ENCODE measurements at places on chromosomes 7 and 10.

- no peak for DNase-seq
Observed at GRCh38 chr7:24755541-24756407, 1.5 kb downstream of the GSDME start.

GRCh38 chr10:73493781-73494180, 2.0 kb downstream of the PPP3CB start:
- no peak for DNase-seq

GRCh38 chr7:25611196-25611595, 382.9 kb upstream of the NPVF start:
- no peak for DNase-seq

GRCh38 chr10:99232360-99232999, 3.2 kb downstream of the HPSE2 start:
- no peak for DNase-seq

DNA sequence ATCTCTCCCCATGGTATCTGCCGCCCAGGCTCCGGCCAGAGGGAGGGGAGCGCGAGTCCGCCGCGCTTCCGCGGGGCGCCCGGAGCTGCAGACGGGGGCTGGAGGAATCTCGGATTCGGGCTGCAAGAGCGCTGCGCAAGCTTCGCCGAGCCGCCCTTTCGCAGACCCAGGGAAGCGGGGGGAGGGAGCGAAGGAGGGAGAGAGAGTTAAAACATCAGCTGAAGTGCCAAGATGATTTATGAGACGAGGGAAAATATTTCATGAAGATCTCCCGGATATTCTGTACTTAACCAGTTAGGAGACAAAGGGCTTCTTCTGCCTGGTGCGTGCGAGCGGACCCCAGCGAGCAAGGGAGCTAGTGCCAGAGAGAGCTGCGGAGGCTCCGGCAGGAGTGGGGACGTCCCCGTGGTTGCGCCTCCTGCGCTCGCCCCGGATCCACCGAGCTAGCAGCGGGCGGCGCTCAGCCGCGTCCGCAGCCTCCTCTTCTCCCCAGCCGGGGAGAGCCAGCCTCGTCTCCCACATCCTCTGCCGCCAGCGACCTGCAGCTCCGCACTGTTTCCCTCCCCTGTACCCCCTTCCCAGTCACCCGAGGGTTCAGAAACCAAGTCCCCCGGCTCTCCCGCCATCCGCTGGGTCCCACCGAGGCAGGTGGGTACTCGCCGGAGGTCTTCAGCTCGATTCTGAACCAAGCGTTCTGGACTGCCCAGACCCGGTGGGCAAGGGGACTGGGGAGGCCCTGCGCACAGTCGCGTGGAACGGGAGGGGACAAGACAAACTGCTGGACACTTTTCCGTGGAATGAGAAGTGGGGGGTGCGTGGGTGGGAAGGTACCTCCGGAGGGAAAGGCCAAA, 1.0 kb upstream of the PAX2 start:
- DNase-seq, result no peak

GRCh38 chr7:137757146-137757925, 89.4 kb downstream of the DGKI start:
- DNase-seq, result no peak

DNA sequence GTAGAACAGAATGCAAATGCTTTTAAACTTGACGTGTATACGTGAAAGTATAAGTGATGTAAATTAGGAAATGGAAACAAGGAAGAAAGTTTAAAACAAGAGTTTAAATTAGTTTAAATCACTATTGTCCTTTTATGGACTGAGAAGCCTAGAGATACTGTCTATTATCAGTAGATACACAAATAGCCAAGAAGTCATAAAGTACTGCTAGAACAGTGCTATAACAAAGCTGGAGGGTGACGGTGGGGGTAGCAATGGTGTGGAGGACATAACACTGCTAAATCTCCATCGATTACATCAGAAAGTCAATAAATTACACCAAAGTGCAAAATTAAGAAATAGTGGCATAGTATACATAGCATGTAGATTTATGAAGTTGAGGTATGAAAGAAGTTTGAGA, 50.1 kb upstream of the CAV2 start:
- no peak for DNase-seq

- DNase-seq, result no peak
Observed at GRCh38 chr10:13310518-13311176, 10.8 kb upstream of the PHYH start.

DNA sequence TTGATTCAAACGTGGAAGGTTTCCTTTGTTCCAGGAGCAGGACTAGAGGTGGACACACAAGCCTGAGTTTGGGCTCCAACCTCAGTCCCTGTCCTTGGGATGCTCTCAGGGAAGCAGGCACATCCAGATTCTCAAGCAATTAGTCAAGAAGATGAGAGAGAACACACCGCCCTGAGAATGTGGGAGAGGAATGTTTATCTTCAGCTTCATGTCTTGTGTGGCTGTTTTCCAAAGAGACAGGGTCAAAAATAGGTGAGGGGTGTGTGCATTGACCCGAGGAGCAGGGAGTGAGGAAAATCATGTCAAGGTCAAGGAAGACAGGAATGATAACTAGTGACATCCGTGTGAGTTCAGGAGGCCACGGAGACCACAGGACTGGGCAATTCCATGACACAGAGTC, 472.2 kb upstream of the C7orf33 start:
- no peak for DNase-seq

- DNase-seq, result no peak
Observed at GRCh38 chr10:126948355-126949160, 43.3 kb downstream of the DOCK1 start.

- DNase-seq, result no peak
Observed at GRCh38 chr10:62811159-62811875, 4.8 kb downstream of the EGR2 start.

GRCh38 chr7:47231627-47232026, 350.3 kb downstream of the TNS3 start:
- DNase-seq, result no peak

DNA sequence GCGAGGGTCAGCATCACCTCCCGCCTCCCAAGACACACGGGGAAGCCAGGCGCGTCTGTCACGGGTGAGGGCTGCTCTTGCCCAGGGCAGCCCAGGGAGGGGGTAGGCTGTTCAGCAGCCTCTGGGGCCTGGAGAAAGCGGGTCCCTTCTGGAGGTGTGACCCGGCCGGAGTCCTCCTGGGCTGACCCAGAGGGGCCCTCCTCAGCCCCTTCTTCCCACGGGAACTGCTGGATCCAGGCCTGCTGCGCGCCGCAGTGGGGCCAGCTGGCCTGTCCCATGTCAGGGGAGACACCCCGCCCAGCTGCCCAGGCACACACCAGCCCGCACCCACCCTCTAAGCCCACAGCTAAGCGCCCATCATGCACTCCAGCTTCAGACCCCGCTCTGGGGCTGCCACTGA, 41.8 kb downstream of the INSIG1 start:
- no peak for DNase-seq

DNA sequence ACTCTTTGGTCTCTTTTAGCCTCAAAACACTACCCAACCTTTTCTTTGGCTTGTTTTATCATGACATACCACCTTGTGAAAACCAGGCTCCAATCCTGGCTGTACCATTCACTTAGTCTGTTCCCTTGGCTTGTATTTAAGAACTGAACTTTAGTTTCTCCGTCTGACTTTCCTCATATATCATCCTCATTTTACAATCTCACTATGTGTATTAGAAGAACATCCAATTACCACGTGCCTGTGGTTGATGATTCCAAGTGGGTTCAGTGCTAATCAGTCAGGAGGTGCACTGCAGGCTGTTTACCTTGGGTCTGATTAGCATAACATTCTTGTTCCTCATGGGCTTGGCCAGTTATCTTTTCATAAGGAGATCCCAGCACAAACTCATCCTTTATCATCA, 144.8 kb upstream of the KLF14 start:
- no peak for DNase-seq

- DNase-seq, result no peak
Observed at GRCh38 chr7:151925446-151926335, 30.6 kb upstream of the GALNTL5 start.

GRCh38 chr10:24344279-24344678, 135.3 kb downstream of the KIAA1217 start:
- DNase-seq, result no peak

DNA sequence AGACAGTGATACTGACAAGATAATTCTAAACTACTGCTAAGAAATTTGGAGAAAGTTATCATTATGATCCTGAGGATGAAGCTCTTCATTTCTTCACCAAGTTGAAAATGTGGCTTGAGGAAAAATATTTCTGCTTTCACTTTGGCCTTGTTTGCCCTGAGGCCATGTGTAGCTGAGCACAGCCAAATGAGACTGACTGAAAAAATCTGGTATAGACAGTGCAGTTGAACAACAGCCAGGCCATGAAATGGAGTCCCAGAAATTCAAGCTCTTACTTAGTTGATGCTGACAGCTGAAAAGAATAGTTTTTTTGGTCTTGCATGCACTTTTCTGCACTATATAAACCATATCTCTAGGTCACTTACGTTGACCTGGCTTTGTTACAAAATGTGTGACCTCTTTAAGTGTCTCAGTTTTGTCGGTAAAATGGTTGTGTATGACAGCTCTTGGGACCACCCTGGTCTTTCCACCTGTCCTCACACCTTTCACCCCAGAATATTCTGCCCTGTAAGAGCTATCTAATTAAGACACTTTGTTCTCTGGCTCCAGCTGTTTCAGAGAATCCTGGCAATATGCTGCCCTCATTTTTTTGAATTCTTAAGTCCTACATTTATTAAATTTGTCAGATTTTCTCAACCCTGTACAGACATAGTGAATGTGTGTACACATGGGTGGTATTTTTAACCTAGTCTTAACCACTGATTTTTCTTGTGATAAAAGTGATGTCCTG, 91.3 kb downstream of the CD36 start:
- DNase-seq, result no peak

All from KG1 (cell line).